ENCODE measurements at places on chromosomes 12 and 14.

DNA sequence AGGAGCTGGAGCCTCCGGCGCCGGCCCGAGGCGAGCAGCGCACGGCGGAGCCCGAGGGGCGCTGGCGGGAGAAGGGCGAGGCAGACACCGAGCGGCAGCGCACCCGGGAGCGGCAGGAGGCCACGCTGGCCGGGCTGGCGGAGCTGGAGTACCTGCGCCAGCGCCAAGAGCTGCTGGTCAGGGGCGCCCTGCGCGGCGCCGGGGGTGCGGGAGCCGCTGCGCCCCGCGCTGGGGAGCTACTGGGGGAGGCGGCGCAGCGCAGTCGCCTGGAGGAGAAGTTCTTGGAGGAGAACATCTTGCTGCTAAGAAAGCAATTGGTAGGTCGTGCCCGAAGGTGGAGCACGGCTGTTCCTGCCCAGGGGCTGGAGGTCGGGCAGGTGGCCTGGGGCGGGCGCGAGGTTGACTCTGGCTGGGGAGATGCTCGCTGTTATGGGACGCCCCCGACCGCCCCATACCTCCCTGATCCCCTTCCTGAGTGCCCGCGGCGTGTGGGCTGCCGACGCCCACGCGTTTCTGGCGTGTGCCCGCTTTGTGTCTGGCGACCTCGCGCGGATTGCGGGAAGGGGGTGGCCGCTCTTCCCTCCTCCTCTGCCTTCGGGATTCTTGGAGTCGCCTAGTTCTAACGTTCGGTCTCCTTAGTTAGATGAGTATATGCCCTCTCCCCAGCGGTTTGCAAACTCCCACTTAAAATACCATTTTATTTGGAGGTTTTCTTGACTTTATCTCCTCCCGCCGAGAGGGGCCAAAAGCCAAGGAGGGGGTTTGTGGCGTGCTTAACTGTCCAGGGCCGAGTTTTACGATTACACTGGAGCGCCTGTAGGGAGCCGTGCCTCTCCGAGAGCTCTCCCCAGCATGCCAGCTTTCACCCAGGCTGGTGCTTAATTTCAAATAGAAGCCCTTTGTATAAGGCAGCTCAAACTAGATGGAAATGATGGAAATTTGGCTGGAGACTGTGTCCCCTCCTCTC, 752 bp downstream of the DACT1 start:
- peak; percentile 47 for DNase-seq

GRCh38 chr14:66345986-66346385, 140.2 kb upstream of the CCDC196 start:
- DNase-seq: no peak

DNA sequence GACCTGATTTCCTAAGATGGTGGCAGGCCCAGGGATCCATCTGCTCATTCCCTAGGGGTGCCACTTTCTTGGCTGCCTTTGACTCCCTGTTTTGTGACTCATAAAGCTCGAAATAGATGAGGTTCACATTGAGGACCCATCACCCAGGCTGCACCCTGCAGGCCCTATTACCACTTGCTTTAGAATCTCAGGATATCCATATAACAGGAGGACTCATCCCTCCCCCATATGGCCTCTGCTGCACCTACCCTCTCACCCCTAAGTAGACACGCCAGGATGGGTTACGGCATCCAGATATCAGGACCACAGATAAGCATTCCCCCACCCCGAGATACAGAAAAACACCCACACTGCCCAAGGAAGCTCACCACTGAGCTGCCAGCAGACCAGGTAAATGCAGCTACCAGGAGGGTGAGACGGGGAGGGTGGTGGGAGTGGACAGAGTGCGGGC, 155.7 kb downstream of the DPF3 start:
- no peak for DNase-seq

- no peak for DNase-seq
Observed at GRCh38 chr12:107319533-107320032, 226.2 kb upstream of the CRY1 start.

- DNase-seq: no peak
Observed at GRCh38 chr12:122984612-122985337, 4.3 kb downstream of the ARL6IP4 start.
